Foreskin melanocyte (primary cell): ENCODE measurements at places on chromosomes 3 and 15.
A peak's percentile ranks its signal among the peaks of the same experiment; 100 is the strongest.

DNA sequence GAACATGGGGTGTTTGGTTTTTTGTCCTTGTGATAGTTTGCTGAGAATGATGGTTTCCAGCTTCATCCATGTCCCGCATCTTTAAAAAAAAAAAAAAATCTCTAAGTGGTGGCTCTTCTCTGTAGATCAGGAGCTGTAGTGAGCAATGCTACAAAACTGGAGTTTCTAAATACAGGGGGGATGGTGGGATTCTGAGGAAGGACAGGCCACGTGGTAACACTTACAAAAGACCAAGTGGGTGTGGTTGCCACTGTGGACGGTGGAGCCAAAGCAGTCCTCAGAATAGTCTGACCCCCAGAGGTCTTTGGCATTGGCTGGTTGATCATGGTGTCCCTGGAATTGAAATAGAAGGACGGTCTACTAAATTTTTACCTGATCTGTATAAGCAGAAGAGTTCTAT is 7.7 kb downstream of the CCRL2 start:
- DNase-seq: no peak

- no peak for DNase-seq
Observed at GRCh38 chr3:128369121-128369703, 97.5 kb downstream of the DNAJB8 start.

- no peak for DNase-seq
Observed at GRCh38 chr15:66891776-66892175, 173.6 kb upstream of the SMAD3 start.

- peak; percentile 51 for DNase-seq
Observed at GRCh38 chr15:38991126-38991525, 426.5 kb upstream of the RASGRP1 start.

DNA sequence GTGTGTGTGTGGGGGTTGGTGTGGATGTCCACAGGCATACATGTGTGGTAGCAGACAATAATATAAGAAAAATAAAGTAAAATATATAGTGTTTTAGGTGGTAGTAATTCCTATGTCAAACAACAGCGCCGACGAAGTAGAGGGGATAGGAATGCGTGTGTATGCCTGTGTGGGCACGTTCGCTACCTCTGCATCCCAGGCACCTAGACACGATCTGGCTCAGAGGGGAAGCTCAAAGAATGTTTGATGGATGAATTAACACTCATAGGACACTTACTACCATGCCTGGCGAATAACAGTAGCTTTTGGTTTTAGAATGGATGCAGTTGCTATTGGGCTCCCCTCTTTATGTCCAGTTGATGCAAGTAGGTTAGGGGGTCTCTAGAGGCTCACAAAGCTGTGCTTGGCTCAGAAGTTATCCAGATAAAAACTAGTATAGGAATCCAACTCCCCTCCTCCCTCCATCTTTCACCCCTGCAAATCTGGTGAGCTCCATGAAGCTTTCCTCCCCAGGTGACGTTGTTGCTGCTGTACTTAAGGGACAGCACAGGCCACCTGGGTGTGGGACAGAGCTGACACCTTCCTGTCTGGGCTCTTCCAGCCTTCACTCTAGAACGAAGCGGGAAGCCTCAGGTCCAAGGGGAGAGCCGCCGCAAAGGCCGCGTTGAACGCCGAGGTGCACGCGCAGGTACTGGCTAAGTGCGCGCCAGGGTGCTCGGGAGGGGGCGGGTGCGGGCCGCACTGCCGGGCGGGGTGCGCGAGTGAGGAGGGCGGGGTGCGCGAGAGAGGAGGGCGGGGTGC is 192.6 kb upstream of the LYSMD4 start:
- peak; percentile 22 for DNase-seq

DNA sequence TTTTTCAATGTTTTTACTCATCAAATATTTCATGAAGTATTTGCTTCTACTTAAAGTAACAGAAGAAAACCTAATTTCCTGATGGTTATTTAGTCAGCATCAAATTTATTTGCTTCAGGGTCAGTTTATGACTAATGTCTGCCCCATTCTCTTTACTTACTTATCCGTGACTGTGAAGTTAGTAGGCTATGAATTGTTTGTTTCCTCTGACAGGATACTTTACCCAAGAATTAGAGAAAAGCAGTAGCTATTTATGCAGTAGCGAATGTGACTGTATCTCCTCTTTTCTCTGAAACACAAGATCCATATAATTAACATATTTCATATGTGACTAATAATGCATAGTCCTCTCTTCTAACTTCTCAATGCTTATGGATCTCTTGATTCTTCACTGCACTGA is 329.9 kb upstream of the ROBO1 start:
- DNase-seq: no peak

DNA sequence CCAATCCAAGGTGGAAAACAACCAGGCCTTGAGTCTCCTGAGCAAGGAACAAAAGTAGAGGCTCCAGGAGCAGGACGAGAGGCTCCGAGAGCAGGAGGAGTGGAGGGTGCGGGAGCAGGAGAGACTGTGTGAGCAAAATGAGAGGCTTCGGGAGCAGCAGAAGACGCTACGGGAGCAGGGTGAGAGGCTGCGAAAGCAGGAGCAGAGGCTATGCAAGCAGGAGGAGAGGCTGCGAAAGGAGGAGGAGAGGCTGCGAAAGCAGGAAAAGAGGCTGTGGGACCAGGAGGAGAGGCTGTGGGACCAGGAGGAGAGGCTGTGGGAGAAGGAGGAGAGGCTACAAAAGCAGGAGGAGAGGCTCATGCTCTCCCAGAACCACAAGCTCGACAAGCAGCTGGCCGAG is 60.3 kb upstream of the UBE2Q2 start:
- DNase-seq: no peak

- no peak for DNase-seq
Observed at GRCh38 chr3:99803297-99803696, 14.4 kb upstream of the CMSS1 start.

GRCh38 chr3:42195879-42196330 is 70.1 kb downstream of the CCK start:
- no peak for DNase-seq

GRCh38 chr15:36278219-36278618 is 301.2 kb upstream of the CDIN1 start:
- no peak for DNase-seq

DNA sequence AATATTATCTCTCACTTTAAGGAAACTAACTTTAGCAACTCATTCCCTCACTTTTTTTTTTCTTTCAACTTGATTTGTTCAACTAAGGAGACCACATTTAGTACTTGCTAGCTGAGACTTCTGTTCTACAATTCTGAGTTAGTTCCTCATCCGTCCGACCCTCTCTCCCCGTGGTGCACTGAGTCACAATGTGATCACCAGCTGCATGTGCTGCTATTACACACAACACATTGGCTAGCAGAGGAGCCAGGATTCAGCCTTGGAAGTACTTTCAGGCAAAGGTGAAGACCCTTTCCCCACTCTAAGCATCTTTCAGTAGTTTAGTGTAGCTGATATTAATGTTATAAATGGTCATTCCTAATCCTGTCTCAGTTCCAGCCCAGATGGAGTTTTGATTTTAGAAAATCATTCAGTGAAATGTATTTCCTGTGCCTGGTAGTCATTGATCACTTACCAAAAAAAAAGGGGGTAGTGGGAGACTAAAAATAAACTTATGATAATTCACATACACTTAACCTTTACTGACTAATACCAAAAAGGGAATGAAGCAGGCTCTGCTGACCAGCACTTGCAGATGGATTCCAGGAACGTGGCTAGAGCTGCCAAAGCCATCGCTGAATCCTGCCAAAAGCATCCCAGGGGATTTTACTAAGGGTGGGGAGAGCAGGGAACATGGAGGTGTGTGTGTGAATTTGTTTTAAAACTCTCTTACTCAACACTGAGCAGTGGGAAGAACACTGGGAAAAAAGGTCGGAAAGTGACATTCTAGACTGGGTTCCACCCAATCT is 424.8 kb downstream of the LPP start:
- no peak for DNase-seq

DNA sequence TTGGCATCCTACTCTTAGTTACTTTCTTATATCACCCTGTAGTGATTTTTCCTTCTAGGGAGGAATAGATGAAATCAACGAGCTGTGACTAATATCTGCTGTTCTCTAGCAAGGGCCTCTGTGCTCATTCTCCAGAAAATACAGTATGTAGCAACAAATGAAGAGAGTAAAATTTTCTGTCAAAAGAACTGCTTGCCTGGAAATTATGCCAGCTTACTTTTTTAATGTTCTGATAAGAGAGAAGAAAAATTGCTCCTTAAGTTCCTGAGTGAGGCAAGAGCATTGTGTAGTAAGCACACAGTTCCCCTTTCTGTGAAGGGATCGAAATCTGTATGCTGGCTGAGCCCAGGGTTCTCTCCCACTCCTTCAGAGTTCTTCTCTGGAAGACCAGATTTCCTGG is 51.4 kb upstream of the GK5 start:
- no peak for DNase-seq

GRCh38 chr3:167863811-167864551 is 128.5 kb downstream of the SERPINI1 start:
- no peak for DNase-seq

- DNase-seq: no peak
Observed at GRCh38 chr15:80434926-80435720, 30.9 kb downstream of the ARNT2 start.

GRCh38 chr3:97793420-97794019 is 28.3 kb upstream of the CRYBG3 start:
- peak; percentile 43 for DNase-seq

DNA sequence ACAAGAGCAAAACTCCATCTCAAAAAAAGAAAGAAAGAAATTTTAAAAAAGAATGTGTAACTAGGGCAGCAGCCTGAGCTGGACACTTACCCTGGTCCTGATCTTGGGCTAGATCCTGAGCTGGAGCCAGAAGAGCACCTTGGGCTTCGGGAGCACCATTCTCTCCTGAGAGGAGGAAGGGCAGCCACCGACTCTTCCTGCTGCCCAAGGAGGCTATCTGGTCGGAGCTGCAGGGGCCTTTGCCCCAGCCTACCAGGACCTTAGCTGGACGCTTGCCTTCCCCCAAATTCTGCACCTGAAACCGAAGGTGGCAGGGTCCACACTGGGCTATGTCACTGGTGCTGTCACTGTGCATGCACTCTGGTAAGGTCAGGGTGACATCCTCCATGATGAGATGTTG is 6.9 kb upstream of the CAMKV start:
- no peak for DNase-seq

- DNase-seq: no peak
Observed at GRCh38 chr3:103644450-103644849, 1209.6 kb downstream of the ZPLD1 start.

- peak; percentile 34 for DNase-seq
Observed at GRCh38 chr15:66761726-66762595, 59.9 kb downstream of the SMAD6 start.

GRCh38 chr15:67108122-67108961 is 42.9 kb downstream of the SMAD3 start:
- DNase-seq: no peak

- DNase-seq: no peak
Observed at GRCh38 chr3:1611824-1612223, 486.8 kb upstream of the CNTN4 start.

- DNase-seq: no peak
Observed at GRCh38 chr3:178777718-178778411, 241.6 kb downstream of the KCNMB2 start.
